ENCODE measurements at places on chromosomes 6 and 20.

DNA sequence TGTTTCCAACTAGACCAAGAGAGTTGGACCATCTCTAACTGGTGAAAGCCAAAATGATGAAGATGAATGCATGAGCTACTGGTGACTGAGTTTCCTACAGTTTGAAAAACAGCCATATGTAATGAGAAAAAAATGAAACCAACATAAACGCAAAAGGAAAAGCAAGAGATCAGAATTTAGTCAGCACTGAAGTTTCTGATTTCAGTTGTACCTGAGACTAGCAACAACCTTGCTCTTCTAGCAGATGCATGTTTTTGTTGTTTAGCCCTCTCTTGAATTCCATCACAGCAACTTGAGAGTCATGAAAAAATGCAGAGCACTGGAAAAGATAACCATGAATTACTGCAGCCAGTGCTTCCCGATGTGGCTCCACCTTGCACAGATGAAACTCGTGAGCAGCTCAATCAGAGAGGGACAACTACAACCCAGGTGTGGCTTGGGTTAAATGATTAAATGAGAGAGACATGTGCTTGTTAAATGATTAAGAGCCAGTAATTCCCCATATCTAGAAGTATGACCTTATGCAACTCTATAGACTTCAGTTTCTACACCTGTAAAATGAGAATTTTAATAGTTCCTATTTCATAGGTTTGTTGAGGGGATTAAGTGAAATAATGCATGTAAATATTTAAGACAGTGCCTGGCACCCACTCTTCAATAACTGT is 104.8 kb downstream of the ELOVL4 start:
- no peak for DNase-seq

- no peak for DNase-seq
Measured at GRCh38 chr6:71044753-71045152, 87.9 kb upstream of the B3GAT2 start.

GRCh38 chr6:82711105-82711827 is 347.6 kb downstream of the TPBG start:
- DNase-seq = no peak

DNA sequence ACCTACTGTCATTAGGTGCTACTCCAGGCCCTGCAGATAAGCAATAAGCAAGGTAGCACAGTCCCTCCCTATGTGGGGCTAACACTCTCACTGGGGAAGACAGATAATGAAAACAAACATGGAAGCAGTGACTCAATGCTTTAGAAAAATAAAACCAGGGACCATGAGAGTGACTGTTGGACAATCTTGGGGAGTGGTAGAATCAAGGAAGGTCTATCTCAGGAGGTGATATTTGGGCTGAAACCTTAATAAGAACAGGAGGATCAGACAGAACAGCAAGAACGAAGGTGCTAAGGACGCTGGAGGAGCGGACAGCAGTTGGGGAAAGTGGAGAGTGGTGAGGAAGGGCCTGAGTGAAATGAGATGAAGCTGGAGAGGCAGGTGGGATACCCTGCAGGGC is 58.2 kb downstream of the BANF2 start:
- DNase-seq = no peak

GRCh38 chr6:159041181-159041580 is 3.6 kb downstream of the TAGAP start:
- DNase-seq = no peak

DNA sequence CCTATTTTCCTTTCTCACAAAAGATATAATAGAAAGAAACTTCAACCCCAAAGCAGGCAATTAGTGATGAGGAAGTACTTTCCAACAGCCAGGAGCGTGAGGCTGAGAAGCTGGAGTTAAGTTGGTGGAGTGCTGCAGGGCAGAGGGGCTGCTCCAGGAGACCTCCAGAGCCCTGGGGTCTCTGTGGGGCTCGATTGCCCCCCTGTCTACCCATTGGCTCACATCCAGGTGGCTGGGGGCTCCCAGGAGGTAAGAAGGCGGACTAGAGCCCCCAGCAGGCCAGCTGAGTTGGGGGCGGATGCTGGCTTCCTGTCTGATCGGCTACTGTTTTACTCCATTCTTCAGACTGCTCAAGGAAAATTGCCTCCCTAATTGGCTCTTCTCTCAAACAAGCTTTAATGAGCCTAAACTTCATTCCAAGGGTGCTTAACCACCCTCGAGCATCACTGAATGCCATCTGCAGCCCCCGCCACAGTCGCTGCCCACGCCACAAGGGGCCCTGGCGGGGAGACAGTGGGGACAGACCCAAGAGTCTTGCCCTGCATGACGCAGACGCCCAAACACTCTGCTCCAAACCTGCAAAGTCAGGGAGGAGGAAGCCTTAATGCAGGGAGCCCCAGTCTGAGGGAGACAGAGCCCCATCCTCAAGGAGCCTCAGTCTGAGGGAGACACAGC is 78.6 kb downstream of the MDGA1 start:
- no peak for DNase-seq

DNA sequence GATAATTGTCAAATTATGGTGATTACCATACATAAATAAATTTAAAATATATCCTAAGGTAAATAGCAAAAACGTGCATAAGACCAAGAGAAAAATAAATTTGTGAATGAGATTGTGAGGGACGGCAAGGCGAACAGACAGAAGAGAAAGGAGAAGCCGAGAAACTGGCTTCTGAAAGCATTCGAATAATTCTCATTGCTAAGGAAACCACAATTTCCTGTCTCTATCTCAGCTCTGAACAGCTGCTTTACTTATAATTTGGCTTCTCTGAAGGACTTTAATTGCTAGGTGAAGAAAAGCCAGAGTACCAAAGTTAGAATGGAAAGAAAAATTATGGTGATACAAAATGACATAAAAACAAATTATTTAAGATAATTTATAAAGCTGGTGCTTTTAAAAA is 79.0 kb upstream of the RGS17 start:
- DNase-seq = no peak

GRCh38 chr6:14540276-14540675 is 422.7 kb downstream of the CD83 start:
- DNase-seq = no peak

- DNase-seq = no peak
Measured at GRCh38 chr6:53282234-53282633, 66.5 kb downstream of the ELOVL5 start.

- DNase-seq = no peak
Measured at GRCh38 chr6:39593646-39594045, 131.6 kb downstream of the KIF6 start.

DNA sequence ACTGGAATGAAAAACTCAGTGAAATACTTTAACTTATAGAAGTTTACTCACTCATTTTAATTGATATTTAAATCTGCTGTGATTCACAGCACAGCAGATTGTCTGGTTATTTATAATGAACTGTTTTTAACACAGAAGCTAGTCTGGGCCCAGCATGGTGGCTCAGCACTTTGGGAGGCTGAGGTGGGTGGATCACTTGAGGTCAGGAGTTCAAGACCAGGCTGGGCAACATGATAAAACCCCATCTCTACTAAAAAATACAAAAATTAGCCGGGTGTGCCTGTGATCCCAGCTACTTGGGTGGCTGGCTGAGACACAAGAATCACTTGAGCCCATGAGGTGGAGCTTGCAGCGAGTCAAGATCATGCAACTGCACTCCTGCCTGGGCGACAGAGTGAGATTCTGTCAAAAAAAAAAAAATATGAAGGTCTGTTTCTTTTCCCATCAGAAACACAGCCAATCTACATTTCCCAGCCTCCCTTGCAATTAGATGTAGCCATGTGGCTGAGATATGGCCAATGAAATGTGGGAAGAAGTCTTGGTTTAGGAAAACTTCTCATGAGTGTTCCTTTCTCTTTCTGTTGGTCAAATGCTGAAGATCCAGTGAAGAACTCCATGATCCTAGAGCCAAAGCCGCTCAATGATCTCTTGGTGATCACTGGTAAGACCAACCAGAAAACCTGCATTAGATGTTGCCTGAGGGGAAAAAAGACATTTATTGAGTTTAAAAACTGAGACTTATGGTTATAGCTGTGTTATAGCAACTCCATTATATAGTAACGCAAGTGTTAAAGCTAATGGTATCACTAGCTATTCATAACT is 31.3 kb upstream of the BTN3A2 start:
- no peak for DNase-seq

DNA sequence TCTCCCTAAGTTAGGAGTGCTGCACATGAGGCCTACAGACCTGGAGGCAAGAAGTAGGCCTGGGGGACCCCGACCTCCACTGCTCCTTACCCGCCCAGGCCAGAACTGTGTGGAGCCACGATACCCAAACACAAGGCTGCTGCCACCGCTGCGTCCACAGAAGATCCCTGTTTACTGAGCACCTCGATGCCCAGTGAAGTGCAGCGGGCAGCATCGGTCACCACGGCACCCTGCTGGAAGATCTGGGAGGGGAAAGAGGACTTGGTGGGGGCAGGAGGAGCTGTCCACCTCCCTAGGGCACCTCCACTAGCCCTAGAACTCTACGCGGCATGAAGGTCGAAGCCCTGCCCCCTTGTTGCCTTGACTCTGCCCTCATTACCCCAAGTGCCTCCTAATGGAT is 9.9 kb downstream of the GGT7 start:
- DNase-seq = no peak

DNA sequence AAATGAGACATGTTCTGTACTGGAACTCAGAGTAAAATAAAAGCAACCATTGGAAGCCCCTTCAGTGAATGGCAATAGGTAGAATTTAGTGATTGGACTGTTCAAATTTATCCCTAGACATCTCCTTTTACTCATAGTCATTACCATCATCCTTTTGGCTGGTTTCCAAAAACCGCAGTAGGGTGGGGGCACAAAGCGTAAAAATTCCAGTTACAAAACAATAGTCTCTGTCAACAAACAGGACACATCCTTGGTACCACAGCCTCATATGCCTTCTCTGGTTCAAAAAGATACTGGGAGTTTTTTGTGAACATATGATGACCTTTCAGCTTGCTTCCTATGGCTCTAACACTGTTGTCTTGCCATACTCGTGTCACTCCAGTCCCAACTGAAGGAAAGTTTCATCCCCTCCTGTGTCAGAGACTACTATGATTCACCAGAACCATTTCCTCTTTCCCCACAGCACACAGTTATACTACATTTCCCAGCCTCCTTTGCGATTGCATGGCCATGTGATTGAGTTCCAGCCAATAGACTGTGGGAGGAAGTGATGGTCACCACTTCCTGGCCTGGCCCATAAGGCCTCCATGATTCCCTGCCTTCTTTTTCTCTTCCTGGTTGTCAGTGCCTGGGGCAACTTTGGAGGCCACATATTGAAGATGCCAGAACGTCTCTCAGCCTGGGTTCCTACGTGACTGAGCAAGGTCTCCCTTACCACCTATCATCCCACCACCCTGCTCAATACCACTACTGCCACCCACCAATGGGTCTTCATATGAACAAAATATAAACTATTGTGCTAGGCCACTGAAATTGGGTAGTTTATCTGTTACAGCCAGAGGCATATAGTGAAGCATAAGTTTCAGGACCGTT is 162.4 kb downstream of the ID4 start:
- DNase-seq = no peak

GRCh38 chr6:153048631-153049030 is 46.1 kb upstream of the MTRF1L start:
- no peak for DNase-seq

DNA sequence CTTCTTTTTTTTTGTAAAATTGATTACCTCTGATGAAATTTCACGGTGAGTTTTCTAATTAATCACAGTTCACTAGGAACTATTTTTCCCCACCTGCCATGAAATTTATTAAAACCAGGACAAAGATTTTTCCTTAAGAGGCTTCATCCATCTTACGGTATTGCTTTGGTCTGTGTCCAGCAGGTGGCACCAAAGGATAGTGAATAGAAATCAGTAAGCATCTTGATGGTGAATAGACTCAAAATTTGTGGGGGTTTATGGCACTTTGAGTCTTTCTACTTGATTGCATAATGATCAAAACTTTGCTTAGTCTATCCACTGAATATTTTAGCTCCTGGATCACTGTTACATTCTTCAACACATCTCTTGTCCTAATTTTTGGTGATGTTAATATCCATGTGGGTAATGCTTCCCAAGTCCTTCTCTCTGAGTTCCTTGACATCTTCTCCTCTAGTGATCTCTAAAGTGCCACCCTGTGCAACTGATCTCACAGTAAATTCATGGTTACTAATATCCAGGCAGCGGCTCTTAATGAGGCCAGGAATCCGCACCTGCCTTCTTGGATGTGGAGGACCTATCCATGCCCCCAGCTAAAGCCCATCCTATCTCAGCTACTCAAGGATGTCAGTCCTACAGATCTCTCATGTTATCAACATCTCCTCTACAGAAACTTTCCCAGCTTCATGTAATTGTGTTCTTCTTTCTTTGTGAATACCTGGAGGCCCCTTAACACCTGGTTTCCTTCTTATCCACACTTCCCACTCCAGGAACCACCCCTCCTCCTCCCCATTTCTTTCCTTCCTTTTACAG is 54.5 kb downstream of the STMND1 start:
- peak; percentile 89 for DNase-seq

DNA sequence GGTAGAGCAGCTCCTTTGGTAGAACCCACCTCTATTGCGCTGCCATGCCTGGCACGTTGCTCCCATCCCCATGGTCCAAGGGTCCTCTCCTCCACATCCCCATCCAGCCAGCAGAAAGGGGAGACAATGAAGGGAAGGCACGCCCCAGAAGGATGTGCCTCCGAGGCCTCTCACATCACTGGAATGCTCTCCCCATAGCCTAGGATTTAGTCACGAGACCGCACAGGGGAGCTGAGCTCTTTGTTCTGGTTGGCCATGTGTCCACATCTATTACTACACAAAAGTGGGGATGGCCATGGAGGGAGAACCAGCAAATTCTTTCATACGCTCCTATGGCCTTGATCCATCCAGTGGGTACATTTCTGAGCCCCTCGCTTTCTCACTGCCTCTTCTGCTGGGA is 60.5 kb upstream of the SALL4 start:
- no peak for DNase-seq

DNA sequence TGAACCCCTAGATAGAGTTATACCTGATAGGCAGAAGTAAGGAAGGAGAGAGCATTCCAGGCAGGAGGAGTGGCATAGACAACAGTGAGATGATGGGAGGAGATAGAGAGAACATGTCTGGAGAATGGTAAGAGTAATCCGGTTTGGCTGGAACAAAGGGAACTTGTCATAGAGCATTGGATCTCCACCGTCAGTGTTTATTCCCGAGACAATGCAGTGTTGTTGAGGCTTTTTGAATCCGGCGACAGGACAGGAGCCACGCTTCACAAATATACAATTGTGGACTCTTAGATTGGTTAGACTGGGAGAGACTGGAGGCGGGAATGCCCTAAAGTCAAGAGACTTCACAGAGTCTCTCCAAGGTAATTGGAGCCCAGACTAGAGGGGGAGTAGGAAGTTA is 119.8 kb downstream of the ANKS1A start:
- DNase-seq = no peak

- DNase-seq = no peak
Measured at GRCh38 chr20:17223553-17223952, 3.3 kb upstream of the PCSK2 start.

DNA sequence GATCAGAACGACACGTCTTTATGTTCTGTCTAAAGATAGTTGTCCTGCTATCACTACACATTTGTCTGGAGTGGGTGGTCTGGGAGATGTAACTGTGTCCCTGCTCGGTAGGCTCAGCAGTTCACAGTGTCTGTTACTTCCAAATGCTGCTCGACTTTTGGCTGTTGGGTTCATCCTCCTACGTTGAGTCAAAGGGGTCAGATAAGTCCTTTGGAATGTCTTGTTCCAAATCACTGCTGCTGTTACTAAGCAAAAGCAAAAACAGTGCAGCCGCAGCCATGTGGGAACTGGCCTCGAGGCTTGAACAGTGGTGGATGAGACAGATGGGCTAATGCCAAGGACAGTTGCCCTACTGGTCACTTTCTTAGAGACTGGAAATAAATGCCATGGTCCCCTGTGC is 272.2 kb upstream of the MAP3K7 start:
- DNase-seq = no peak

All from omental fat pad (tissue), 4 donors.